ENCODE measurements at places on chromosomes 5 and 9.

DNA sequence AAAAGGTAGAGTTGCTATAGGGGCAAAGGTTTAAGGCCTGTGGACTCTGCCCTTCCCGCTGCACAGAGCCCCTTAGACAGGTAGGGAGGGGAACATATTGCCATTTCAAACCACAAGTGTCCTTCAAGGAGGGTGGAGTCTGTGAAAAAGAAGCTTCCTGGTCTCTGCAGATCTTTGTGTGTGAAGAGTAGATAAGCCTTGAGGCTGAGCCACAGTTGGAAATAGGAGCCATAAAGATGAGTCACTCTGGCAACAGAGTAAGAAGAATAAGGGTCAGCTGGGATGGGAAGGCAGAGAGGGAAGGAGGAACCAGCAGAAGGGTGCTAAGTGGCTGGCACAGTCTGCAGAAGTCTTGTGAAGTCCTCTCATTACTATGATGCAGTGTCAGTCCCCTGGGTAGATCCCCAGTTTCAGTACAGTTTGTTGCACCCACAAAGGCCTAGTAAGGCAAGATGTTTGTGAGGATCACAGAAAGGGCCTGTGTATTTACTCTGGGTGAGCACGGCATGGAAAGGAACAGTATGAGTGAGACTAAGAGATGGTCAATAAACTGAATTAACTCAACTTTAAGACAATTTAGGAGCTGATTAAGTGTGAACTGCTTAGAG, 18.1 kb downstream of the GRXCR2 start:
- DNase-seq: no peak

DNA sequence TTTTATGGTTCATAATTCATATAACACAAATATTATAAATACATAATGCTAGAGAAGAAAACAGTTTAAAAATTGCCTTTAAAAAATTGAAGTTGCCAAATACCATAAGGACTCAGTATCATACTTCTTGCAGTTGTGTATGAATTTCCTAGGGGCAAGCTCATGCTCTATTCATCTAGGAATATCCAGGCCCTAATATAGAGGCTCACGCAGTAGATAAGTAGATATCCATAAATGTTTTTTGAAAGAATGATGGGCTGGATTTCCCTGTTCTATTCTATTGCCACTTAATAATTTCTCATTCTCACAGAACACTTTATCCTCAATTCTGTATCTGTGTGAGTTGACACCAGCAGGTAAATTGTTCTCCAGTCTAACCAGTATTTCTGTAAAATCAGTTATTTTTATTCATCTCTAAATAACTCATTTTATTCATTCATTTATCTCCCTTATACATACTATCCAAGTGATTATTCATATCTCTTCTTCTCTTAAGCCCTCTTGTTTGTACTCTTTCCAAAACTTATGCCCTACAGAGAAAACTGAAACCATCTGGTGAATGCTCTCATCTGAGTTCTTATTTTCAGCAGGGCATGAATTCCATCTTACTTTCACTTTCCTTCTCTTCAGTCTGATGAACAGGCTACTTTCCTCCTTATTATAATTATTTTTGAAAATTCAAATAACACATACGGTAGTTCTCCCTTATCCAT, 97.1 kb downstream of the SLC44A1 start:
- no peak for DNase-seq

- no peak for DNase-seq
These were observed 660 bp downstream of the SPAAR start for GRCh38 chr9:35909687-35910612.

DNA sequence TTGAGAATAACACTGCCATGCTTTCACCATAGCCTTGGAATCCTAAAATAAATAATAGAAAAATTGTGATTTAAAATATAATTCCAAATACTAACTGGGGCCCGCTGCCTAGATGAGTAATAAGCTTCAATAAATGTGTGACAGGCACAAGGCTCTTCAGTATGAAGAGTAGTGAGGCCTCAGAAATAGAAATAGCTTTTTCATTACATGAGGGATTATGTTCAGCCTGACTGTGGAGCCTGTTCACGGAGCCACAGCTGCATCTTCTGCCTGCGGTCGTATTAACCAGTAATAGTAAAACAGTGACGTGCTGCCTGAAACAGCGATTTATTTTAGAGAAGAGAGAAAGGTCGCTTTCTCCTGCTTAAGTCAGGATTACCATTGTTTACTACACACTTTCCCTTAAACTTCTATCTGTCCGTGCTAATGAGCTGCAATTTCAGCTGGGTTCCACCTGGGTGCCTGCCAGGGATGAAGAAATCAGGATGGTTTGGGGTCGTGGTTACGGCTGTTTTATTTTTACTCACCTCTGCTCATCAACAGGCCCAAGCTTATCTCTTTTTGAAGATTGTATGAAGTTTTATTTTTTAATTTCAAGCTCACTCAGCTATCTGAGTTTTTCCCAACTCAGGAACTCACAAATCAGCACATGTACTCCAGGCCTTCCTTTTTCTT, 284.9 kb upstream of the WWC1 start:
- peak; percentile 50 for DNase-seq

DNA sequence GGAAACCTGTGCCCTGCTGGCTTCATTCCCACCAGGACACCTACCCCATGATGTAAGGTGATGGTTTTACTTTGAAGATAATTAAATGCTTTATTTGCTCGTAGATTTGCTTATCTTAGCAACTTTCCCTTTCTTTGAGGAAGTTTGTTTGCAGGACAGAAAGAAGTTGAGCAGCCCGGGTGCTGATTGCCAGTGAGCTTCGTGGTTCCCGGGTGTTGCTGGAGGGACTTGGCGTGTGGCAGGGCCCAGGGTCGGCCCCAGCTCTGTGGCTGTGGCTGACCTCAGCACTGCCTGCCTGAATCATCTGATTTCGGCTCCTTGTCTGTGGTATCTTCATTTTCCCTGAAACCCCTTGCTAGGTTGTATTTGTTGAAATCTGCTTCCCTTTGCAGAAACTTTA, 8.7 kb downstream of the POMT1 start:
- DNase-seq: no peak

DNA sequence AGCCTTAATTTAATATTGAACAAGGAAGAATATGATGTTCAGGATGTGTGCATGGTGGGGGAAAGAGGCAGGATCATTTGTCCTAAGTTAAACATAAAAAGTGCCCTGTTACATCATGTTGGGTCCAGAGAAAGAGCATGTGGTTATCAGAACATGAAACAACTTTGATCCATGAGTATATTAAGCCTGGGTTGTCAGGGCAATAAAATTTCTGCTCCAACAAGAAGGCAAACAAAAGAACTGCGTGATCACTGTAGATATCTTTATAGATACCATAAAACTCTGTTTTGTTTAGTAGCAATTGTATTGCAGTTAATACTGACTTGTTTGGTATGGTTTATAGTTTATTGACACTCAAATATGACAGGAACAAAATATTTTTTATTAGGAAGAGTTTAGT, 35.2 kb downstream of the PCA3 start:
- no peak for DNase-seq

DNA sequence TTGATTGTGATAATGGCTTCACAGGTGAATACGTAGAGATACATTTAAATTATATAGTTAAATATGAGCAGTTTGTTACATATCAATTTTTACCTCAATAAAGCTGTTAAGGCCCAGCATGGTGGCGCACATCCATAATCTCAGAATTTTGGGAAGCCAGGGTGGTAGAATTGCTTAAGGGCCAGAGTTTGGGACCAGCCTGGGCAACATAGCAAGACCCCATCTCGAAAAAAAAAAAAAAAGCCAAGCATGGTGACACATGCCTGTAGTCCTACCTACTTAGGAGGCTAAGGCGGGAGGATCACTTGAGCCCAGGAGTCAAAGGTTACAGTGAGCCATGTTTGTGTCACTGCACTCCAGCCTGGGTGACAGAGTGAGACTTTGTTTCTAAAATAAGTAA, 138.7 kb upstream of the TMEM161B start:
- DNase-seq: no peak

DNA sequence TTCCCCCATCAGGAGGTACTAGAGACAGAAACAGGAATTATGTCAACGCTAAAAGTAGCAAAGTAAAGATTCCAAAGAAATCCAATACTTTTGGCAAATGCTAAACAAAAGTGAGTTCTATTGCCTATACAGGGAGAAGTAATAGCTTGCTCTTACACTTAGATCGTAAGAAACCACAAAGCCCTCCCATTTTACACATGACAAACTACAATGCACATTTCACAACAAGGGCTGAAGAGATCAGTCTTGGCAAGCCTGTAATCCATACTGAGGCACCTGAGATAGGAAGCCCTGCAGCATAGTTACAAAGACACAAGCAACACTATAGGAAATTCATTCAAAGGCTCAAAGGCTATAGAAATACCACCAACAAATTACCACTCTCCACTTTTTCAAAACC, 7.7 kb downstream of the HNRNPK start:
- no peak for DNase-seq

DNA sequence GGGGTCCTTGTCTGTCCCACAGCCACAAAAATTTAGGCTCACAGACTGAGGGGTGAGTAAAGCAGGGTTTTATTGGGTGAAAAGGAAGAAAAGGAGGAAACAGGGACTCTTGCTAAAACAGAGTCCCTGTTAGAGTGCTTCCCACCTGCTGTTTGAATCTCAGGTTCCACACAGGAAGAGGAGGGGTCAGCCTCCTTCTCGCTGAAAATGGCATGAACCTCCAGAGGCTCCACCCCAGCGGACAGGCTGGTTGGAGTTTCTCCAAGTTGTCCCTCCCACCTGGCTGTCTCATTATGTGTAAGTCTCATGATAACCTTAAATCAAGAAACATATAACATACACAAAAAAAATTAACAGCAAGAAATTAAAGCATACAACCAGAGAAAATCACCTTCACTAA, 28.3 kb upstream of the UHRF2 start:
- DNase-seq: no peak

GRCh38 chr5:128965638-128966302, 482 bp downstream of the SLC27A6 start:
- no peak for DNase-seq

DNA sequence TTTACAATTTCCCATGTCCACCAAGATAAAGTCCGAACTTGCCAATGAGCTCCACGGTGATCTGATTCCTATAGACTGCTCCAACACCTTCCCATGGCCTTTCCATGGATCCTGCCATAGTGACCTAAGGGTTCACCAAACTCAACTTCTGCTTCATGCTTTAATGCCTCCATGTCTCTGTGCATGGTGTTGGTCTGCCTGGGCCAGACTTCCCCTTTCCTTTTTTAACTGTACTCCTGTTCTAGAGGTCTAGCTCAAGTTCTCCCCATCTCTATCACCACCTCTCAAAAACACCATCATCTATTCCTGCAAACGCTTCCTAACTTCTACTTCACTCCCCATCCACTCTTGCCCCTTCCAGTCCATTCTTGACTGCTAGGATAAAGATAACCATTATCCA, 14.8 kb upstream of the SMARCA2 start:
- DNase-seq: no peak

DNA sequence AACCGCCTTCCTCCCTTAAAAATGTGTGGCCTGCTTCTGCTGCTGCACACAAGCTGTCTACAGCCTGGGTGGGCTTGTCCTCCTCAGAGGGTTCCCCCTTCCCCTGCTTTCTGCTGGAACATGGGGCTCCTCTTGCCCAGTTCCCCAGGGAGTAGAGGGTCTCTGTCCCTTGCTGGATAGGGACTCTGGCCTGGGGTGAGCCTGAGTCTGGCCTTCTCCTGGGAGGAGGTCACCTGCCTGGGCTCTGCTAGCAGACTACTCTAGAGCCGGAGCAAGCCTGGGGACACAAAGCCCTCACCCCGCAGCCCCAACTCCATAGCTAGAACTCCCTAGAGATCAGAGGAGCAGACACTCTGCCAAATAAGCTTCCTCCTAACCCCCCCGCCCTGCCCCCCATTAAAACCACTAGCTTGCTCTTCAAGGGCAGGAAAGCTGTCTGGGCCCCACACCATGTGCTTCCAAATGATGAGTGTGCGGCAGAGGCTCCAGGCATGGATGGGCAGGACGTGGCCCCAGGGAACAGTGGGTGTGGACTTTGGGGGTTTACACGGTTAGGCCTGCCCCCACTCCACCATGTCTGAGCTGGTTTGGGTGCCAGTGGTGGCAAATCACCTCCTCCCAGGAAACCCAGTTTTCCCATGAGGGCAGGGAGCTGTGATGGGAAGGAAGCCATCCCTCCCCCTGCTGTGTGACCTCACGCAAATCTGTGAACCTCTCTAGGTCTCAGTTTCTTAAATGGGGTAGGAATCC, 10.0 kb downstream of the TCF7 start:
- no peak for DNase-seq

- DNase-seq: no peak
These were observed 139.8 kb downstream of the APBA1 start for GRCh38 chr9:69532396-69532795.

DNA sequence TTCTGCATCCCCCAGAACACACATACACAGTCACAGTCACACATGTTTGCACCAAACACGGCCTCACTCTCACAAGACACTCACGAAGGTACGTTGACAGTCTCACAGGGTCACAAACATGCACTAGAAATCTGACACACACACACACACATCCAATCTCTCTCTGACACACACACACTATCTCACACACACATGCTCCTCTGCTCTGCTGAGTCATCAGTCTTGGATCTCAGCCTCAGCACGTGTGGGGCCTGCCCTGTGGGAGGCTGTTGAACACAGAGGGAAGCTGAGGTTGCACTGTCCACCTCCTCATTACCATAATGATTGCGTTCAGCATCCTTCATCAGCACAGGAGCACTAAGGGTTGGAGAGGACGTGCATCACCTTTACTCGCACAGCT, 188.8 kb downstream of the MTRR start:
- peak; percentile 36 for DNase-seq

Measured in fibroblast of skin of left quadriceps (primary cell).